ENCODE measurements at places on chromosomes 2 and 18. TPM values are rescaled to one million over a fixed set of nuclear protein-coding genes. Genes with fewer than 3 reads are reported as not detected.

DNA sequence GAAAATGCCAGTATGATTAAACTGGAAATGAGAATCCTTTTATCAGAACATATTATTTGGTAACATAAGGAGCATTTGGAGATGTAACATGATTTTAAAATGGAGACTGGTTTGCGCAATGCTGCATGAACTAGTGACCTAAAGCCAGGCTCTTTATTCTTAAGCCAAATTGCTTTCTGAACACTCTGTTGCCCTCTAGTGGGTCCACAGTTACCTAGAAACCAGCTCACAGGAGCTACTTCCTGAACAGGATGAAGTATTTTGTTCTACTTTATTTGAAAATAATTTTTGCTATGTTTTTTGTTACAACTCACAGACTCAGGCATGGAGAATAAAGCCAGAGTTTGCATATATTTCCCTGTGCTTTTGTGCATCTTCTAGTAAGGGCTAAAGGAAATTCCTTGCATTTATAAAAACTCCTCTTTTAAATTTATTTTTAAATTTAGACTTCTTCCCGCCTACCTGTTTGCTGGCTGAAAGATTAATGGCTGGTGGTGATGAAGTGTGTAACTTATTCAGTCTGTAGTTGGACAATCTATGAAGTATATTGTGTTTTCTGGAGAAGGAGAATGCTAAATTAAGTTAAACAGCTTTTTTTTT lies 146.7 kb downstream of the PARD3B start:
- no peak overlapping the region for H3K4me3 ChIP-seq
- no peaks in the 10 kb centered on the region for H3K27me3 ChIP-seq
- no peak overlapping the region for H3K27ac ChIP-seq
- no peaks in the 10 kb centered on the region for H3K4me1 ChIP-seq

DNA sequence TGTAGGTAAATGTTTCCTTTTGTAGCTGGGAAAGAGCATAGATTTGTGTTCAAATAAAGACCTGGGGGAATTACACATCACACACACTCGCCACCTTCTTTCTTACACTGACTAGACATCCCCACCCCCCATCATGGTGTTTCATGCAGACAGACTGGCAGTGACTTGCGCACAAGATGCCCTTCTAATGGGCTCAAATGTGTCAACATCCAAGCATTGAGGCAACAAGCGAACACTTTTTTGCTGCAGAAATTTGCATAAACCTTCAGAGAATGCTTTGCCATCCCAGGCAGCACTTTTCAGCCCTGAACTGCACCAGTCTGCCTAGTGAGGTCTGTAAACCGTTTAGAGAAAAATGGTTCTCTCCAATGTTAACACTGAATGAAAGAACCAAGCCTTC lies 4.5 kb downstream of the HOXD8 start:
- no peak for DNase-seq
- peaks cover 27% of the 10 kb centered on the region for H3K4me1 ChIP-seq
- no peaks in the 10 kb centered on the region for H3K27me3 ChIP-seq
- H3K36me3 ChIP-seq = no peaks in the 10 kb centered on the region
- H3K4me3 ChIP-seq = no peak overlapping the region
- H3K27ac ChIP-seq = no peak overlapping the region

DNA sequence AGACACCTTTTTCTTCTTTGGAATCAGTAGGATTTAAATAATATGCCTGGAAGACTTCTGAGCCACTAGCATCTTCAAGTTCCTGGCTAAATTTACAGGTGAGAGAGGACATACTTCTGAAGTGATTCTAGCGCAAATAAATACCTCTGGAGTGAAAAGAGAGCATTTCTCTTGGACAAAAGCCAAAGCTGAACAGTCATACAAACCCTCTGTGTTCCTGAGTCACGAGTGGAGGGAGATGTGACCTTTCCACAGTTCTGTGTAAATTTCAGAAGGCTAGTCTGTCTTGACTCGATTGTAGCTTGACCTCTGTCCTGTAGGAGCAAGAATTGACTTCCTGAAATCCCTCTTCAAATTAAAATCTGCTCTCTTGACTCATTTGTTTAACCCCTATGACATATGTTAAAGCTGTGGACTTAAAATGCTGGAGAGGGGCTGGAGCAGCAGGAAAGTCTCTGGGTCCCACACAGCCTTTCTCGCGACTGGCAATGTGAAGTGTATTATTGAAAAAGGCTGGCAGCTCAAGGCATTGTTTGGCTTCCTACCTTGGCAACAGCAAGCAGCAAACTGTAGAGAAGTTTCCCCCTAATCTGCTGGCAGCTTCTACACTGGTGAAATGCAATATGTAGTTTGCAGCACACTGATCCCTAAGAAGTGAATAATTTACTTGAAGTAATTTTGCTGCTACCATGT lies 79.6 kb upstream of the GCFC2 start:
- peak overlapping the region; percentile 25 for H3K4me3 ChIP-seq
- H3K36me3 ChIP-seq = no peaks in the 10 kb centered on the region
- H3K27ac ChIP-seq = peak overlapping the region; percentile 29
- H3K27me3 ChIP-seq = no peaks in the 10 kb centered on the region
- H3K4me1 ChIP-seq = peaks cover 31% of the 10 kb centered on the region

DNA sequence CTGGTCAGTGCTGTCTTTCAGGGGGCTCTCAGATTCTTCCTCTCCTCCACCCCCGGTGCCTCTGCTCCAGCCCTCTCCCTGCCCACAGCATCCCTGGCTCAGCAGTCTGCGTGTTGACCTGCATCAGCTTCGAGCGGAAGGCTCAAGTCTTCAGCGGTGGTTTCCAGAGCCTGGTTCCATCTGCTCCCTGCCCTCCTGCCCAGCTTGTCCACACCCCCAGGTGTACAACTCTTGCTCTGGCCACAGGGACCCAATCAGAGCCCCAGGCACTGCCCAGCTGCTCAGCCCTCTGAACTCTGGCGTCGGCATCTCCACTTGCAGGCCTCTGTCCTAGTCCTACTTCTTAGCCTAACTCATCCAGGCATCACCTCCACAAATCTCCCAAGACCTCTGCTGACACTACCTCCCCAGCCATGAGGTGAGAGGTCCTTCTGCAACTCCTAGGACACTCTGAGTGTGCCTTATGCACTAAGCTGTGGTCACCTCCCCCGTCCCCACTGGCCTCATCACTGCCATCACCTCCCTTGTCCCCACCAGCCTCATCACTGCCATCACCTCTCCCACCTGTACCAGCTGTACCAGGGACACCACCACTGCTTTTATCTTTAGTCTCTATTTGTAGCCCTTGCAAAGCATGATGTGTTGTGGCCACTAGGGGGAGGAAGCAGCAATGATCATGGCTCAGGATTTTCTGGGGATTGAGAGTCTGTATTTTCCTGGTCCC lies 60.9 kb downstream of the EDAR start:
- no peaks in the 10 kb centered on the region for H3K27me3 ChIP-seq
- DNase-seq = peak; percentile 72
- H3K4me1 ChIP-seq = peaks cover 9% of the 10 kb centered on the region
- H3K4me3 ChIP-seq = no peak overlapping the region

EFHD1 gene
- total RNA-seq = not detected

DNA sequence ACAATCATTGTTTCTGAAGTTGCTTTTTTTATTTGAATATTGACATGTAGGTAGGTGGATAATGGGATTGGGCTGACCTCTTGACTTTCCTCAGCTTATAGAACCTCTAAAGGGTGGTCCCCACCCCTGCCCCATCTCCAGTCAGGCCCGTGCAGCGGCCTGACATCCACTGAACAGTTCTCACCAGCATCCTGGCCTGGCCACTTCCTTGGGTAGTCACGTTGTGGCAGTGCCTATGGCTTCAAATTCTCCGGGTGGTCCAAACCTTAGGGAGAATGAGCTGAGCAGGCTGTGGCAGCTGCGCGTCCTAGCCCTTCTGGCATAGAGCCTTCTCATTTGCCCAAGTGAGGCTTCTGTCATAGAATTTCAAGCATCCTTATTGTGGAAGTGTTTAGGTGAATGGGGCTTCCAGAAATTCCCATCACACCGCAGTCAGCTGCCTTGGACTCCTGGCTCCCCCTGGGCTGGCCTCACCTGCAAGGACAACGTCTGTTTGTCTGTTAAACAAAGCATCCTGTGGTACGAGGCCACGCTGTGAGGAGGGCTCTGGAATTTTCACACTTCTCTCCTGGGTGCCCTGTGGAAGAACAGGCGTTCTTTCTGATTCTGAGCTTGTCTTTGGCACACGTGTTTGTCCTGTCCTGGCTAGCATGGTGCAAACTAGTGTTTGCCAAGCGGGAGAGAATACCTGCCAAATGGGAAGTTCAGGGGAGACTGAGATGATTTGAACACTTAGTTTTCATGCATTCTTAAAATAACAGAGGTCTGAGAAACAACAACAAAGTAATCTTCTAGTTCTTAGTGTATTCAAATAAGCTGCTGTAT lies 31.8 kb upstream of the OTOS start:
- no peak overlapping the region for H3K4me3 ChIP-seq
- H3K4me1 ChIP-seq = no peaks in the 10 kb centered on the region
- no peaks in the 10 kb centered on the region for H3K36me3 ChIP-seq
- H3K27me3 ChIP-seq = peaks cover 71% of the 10 kb centered on the region
- no peak for DNase-seq

DNA sequence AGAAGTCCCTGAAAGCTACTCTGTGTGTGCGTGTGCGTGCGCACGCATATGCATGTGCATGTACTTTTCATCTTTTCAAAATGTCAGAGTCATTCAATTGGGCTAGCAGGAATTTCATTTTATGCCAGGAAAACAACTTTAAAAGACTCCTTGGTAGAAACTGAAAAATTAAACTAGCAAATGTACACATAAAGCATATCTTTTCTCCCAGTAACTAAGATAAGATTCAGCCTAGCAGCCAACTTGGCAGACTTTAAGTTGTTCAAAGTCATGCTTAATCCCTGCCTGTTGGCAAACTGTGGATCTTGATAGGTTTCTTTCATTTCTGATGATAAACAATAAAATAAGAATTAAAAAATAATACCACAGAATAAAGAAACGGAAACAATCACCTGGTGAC lies 1129.1 kb downstream of the LRP1B start:
- no peak overlapping the region for H3K4me3 ChIP-seq
- H3K27me3 ChIP-seq = no peaks in the 10 kb centered on the region
- no peak overlapping the region for H3K27ac ChIP-seq
- no peak for DNase-seq
- H3K36me3 ChIP-seq = no peaks in the 10 kb centered on the region

CDH7 gene
- total RNA-seq = 7.3 TPM

CCDC138 gene
- 10.6 TPM for total RNA-seq

DNA sequence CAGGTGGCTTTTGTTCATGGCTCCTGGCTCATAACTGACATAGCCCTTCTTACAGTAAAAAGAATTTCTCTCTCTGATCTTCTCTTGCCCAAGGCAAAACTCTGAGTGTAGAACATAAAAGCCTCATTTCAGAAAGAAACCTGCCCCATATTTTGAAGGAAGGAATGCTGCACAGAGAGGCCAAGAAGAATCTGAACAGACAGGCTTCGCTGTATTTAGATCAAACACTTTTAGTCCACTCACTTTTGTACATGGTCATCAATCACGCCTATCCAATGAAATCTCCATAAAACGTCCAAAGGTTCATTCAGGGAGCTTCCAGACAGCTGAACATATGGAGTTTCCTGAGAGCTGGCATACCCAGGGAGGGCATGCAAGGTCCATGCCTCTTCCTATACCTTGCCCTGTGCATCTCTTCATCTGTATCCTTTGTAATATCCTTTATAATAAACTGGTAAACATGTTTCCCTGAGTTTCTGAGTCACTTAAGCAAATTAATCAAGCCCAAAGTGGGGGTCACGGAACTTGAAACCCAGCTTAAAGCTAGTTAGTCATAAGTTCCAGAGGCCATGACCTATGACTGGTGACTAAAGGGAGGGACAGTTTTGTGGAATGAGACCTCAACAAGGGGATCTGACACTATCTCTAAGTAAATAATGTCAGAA lies 62.5 kb upstream of the TMEM247 start:
- peak; percentile 95 for DNase-seq
- peak overlapping the region; percentile 84 for H3K27ac ChIP-seq
- no peaks in the 10 kb centered on the region for H3K27me3 ChIP-seq
- H3K4me3 ChIP-seq = peak overlapping the region; percentile 33
- H3K36me3 ChIP-seq = 0 out of 2 replicates have a peak, but pooled peaks cover 2% of the 10 kb centered on the region

Data from PC-3 (cell line).